ENCODE measurements at places on chromosomes 7 and 10.

GRCh38 chr7:155643804-155644177, 670 bp upstream of the RBM33 start:
- peak; percentile 21 for DNase-seq

DNA sequence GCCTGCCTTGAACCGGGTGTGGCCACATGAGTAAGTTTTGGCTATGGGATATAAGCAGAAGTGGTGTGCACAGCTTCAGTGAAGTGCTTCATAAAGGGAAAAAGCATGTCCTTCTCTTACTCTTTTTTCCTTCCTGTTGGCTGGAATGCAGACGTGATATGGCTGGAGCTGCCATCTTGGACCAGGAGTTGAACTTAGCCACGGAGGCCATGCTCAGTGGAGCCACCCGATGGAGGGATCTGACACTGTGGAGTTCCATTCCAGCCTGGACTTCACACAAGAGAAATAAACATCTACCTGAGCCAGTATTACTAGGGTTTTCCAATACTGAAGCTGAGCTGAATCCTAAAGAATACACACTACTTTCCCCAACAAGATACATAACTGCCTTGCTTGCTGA, 52.3 kb downstream of the CCDC3 start:
- no peak for DNase-seq

DNA sequence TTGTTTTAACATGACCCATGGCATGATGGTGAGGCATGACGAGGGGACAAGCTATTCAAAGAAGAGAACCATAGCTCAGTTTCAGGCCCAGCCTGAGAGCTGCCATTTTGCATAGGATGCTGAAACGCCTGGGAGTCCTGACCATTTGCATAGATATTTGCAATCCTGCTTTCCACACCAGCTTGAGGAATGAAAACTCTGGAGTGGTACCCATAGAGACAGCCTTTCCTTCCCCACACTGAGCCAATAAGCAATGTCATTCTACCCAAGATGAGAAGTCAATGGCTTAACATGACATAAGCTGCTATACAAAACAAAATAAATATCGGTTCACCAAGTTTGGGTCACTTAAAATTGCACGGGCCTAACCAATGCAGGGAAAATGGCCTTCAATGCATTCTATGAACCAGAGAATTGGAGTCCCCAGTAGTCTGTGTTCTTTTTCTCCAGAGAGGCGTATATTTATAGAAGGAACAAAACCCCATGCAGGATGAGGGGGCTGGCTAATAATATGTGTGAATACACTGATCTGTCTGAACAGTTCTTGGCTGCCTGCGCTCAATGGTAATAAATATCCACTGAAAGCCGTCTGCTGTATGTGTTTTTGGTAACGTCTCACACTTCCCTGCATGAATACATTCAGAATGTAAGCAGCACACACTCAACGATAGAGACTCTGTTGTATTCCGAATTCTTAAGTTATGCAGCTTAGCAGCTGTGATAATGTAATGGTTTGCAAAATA, 329.3 kb downstream of the FRMD4A start:
- DNase-seq, result no peak

- DNase-seq, result no peak
Measured at GRCh38 chr10:61481597-61481996, 28.4 kb upstream of the TMEM26 start.

DNA sequence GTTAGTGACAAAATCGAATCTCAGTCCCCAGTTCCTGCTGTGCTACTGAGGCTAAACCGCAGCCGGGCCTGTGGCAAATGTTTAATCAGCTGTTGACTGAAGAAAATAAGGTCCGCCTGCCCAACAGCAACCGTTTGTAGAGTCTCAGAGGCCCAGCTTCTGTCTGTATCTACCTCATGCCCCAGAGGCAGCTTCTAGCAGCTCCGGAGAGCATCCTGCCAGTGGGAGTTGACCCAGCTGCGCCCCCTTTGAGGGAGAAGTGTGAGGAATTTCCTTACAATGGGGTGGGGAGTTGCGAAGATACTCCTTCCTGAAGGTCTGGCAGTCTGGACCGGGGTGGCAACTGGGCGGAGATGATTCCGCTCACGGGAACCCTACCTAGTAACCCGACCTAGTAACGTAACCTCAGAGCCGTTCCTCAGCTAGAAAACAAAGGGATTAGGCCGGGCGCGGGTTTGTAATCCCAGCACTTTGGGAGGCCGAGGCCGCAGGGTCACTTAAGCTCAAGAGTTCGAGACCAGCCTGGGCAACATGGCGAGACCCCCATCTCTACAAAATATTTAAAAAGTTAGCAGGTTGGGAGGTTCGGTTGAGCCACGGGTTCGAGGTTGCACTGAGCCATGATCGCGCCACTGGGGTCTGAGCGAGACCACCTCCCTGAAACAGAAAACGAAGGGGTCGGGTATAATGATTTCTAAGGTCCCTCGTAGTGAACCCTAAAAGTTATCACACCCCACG, 846 bp upstream of the ZNF775 start:
- peak; percentile 57 for DNase-seq

GRCh38 chr10:51073453-51074237, 642 bp upstream of the PRKG1 start:
- DNase-seq, result no peak
